ENCODE measurements at places on chromosomes 2 and 18.

DNA sequence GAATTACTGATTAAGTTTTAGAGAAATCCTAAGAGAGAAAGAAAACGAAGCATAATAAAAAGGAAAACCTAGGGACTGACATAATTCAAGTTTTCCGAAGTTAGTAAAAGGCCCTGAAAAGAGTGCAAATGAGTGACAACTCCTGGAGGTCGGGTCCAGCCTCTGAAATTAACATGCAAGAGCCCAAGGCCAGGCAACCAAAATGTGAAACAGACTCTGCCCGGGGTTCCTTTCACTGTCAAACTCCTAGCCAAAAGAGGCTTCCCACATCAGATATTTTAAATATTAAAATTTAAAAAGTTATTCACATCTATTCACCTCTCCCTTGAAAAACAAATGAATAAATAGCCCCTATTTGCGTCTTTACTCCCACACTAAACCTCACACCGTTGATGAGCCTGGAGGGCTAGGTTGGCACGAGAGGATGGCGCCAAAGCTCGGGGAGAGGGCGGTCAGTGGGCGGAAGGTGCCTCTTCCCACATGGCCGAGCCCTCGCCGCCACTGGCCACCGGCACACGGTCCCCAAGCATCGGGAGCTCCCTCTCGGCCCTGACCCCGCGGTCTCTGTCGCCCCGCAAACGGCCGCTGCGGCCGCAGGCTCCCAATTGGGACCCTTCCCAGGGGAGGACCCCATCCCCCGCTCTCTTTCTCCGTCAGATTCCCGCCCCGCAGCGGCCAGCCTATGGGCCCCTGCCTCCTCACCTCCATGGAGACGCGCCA, 630 bp downstream of the PPM1G start:
- no peak for DNase-seq

GRCh38 chr2:236176417-236176816, 8.2 kb upstream of the GBX2 start:
- DNase-seq: no peak

GRCh38 chr2:119487434-119488244, 36.6 kb downstream of the SCTR start:
- DNase-seq: no peak

- DNase-seq: peak; percentile 53
These were observed 35.8 kb downstream of the ST3GAL5 start for GRCh38 chr2:85852937-85853498.

DNA sequence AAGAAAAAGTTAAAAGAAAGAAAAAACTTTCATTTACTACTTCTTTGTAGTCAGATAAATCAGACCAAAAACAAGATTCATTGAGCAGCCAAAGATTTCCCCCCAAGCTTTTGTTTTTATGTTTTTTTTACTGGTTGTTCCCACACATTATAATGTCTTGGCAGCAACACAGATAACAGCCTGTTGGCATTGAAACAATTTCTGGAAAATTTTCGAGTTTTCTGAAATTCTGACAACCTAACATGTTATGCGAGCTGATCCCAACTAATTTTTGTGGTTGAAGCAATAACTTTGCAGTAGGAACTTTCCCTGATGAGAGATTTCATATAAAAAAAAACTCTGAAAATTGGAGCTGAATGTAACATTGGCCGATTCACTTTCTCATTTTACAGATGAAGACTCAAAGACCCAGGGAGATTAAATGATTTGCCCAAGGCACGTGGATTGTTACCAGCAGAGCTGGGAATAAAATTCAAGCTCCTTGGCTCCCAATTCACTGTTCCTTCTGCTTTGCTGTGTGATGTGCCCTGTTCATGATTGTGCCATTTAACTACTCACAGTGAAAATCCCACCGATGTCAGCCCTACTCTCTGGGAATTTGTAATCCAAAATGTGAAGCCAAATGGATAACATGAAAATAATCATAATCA, 167.5 kb downstream of the GRB14 start:
- DNase-seq: no peak

- DNase-seq: no peak
These were observed 34.4 kb upstream of the AAK1 start for GRCh38 chr2:69677914-69678313.
